Adipocyte (in vitro differentiated cells): ENCODE measurements at places on chromosomes 13 and 19.
A peak's percentile ranks its signal among the peaks of the same experiment; 100 is the strongest.

GRCh38 chr19:46014534-46014933 lies 8.3 kb downstream of the PGLYRP1 start:
- DNase-seq: no peak

- no peak for DNase-seq
Observed at GRCh38 chr13:22468824-22469223, 712.0 kb upstream of the SGCG start.

GRCh38 chr13:73970421-73971055 lies 163.7 kb downstream of the KLF12 start:
- DNase-seq: peak; percentile 50

- no peak for DNase-seq
Observed at GRCh38 chr13:112781881-112782361, 92.1 kb downstream of the ATP11A start.

DNA sequence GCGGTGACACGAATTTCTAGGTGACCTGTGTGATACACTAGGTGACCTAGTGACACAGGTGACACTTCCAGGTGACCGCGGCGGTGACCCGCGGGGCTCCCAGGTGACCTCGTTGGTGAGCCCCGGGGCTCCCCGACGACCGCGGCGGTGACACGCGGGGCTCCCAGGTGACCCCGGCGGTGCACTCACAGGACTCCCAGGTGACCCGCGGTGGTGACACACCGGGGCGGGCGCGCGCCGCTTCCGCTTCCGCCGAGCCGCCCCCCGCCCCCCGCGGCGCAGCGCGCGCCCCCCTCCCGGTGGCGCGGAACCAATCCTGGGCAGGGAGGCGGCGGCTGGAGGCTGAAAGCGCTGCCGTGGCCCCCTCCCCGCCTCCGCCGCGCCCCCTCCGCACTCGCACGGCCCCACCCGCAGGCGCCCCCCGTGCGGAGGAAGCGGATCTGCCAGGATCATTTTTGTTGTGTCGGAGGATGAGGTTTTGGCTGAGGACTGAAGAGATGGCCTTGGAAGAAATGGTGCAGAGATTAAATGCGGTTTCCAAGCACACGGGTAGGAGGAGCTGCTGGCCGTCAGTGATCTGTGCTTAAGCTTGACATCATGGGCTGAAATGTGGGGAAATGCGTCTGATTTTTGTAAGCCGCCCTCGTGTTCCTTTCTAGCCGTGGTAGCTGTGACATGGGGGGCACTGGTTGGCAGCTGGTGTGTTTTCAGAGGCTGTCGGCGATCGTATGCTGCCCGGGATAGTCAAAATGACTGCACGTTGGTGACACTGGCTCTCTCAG lies at the start of gene MCF2L:
MCF2L (plus strand) TSS at position 305 of the 782 bp plus-strand sequence; CDS start at position 471, 166 bp downstream.
- DNase-seq: peak; percentile 51

- DNase-seq: peak; percentile 87
Observed at GRCh38 chr19:18349524-18350128, 9.2 kb downstream of the PGPEP1 start.

GRCh38 chr19:7899751-7900378 lies 3.8 kb upstream of the MAP2K7 start:
- no peak for DNase-seq

DNA sequence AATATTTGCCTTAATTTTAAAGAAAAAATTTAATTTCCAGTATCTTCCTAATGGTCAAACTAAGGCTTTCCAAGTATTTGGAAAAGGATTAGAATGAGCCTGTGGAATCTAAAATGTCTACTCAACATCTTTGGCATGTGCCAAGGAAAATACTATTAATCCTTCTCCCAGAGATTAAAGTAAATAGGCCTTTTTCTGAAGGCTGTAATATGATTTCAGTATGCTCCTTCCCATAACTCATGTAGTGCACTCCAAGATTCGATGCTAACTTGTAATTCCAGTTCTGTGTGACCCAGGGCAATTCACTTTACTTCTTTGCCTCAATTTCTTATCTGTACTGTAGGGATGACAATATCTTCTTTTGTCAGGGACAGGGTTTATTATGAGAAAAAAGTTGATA lies 196.9 kb downstream of the ZIC5 start:
- peak; percentile 9 for DNase-seq

DNA sequence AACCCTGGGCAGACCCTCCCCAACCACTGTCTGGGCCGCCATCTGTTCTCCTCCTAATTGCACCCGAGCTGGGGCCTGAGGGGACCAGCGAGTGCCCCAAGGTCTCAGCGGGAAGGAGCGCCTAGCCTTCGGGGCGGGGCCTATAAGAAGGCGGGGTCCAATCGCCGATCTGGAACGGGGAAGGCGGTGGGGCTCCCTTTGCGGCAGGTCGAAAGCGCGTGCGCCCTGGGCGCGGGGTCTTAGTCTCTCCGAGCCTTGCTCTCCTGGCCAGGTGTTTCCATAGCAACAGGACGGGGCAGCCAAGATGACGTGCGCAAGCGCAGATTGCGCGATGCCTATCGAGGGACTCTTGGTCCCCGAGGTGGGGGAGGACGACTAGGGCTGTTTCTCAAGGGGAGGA lies 2.8 kb downstream of the MAST1 start:
- DNase-seq: peak; percentile 39

- DNase-seq: no peak
Observed at GRCh38 chr13:31224963-31225559, 25.3 kb downstream of the B3GLCT start.

- DNase-seq: no peak
Observed at GRCh38 chr19:7989071-7989575, 16.3 kb downstream of the ELAVL1 start.
